Stimulated activated CD4-positive, alpha-beta T cell treated with anti-CD3 and anti-CD28 coated beads, Interleukin-1b, Interleukin-23, amount 100 ng/mL, for 24 hours (primary cell): ENCODE measurements at places on chromosomes 16 and 17.

DNA sequence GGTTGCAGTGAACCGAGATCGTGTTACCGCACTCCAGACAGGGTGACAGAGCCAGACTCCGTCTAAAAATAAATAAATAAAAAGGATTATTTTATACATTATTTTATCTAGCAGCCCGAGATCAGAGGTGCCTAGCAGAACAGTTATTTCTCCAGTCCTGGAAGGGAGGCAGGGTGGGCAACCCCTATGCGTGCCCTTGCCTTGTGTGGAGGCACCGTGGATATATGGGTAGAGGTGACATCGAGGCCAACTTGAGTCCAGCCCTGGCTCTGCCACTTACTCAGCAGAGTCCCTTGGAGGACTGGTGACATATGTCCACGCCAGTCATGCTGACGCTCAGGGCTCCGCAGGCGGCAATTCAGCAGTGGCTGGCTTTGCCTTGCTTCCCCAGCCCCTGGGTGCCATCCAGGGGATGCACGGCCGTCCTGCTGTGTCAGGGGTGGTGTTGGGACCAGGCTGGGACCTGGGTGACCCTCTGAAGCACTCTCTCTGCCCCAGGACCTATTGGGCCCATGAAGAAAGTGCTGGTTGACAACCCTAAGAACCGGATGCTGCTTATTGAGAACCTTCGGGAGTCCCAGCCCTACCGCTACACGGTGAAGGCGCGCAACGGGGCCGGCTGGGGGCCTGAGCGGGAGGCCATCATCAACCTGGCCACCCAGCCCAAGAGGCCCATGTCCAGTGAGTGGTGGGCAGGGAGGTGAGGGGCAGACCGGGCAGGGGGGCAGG is 13.2 kb downstream of the GALK1 start:
- no peak for DNase-seq

GRCh38 chr17:71496552-71496951 is 624.3 kb upstream of the SOX9 start:
- DNase-seq, result no peak

DNA sequence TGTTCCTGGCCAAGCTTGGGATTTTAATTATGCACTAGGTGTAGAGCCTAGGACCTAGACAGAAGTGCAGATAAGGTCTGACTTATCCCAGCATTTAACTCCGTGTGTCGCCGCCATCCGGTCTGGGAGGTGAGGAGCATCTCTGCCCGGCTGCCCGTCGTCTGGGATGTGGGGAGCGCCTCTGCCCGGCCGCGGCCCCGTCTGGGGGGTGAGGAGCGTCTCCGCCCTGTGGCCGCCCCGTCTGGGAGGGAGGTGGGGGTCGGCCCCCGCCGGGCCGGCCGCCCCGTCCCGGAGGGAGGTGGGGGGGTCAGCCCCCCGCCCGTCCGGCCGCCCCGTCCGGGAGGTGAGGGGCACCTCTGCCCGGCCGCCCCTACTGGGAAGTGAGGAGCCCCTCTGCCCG is 7.1 kb upstream of the B4GALNT2 start:
- DNase-seq, result no peak

DNA sequence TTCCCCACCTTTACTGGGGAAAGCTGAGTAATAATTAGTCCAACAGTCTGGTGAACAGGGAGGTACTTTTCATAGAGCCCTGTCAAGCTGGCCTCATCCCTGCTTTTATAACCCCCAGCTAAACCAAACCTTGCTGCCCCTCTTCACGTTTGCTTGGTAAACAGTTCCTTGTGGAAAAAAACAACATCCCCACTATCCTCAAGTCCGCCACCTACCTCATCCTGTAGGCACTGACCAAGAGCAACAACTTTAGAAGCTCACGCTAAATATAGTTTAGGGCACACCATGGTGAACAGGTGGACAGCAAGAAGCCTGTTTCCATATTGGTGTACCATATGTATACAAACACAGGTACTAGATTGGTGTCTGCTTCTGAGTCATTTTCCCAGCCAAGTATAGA is 16.5 kb downstream of the NFE2L1 start:
- DNase-seq, result no peak

- DNase-seq, result no peak
Measured at GRCh38 chr16:7086822-7087616, 245.6 kb upstream of the RBFOX1 start.
